ENCODE measurements at places on chromosomes 6 and 20.

- no peak for DNase-seq
Observed at GRCh38 chr6:112085286-112086065, 1.8 kb downstream of the TUBE1 start.

- no peak for DNase-seq
Observed at GRCh38 chr6:20335872-20336271, 65.8 kb upstream of the E2F3 start.

GRCh38 chr6:157537556-157537955 lies 156.6 kb downstream of the ZDHHC14 start:
- DNase-seq: no peak

DNA sequence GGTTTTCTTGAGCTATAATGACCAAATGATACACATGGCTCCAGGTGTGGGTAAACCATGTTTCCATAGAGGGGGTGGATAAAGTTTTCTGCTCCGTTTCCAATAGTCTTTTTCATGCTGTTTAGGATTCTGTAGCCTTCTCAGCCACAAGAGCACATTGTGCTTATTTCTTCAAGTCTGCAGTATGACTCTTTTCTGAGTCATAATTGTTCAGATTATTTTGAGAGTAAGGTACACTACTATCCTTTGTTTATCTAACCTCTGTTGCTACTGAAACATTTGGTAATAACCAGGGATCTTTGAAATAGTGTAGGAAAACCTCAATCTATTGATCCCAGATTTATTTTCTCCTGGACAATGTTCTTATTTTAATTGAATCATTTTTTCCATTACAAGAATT lies 247.9 kb upstream of the BMP2 start:
- DNase-seq: no peak

DNA sequence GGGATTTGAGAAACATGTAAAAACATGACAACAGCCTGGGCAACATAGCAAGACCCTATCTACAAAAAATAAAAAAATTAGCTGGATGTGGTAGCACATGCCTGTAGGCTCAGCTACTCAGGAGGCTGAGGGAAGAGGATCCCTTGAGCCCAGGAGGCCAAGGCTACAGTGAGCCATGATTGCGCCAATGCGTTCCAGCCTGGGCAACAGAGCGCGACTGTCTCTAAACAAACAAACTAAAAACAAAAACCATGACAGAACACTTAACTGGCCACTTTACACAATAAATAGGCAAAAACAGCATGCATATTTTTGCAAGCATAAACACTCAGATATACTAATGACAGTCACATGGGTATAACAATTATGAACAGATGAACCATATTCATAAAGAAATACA lies 60.0 kb downstream of the SYTL3 start:
- DNase-seq: no peak

- DNase-seq: no peak
Observed at GRCh38 chr6:25302151-25302550, 23.0 kb downstream of the CARMIL1 start.

- DNase-seq: no peak
Observed at GRCh38 chr6:7433121-7433617, 43.6 kb downstream of the RIOK1 start.

DNA sequence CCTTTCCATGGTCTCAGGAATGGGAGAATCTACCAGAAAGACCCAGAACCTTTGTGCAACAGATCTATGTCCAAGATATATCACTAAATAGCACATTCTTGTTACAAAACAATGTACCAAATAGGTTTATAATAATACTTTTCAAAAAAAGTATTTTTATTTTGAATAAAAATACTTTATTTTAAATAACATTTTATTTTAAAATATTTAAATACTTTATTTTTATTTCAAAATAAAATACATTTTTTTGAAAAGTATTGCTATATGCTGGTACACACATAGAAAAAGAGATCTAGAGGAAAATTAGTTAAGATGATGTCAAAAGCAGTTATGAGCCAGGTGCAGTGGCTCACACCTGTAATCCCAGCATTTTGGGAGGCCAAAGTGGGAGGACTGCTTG lies 16.8 kb upstream of the RALY start:
- no peak for DNase-seq

GRCh38 chr6:131756039-131756438 lies 45.2 kb upstream of the CTAGE9 start:
- no peak for DNase-seq

- DNase-seq: no peak
Observed at GRCh38 chr6:168615837-168616236, 174.9 kb downstream of the SMOC2 start.

DNA sequence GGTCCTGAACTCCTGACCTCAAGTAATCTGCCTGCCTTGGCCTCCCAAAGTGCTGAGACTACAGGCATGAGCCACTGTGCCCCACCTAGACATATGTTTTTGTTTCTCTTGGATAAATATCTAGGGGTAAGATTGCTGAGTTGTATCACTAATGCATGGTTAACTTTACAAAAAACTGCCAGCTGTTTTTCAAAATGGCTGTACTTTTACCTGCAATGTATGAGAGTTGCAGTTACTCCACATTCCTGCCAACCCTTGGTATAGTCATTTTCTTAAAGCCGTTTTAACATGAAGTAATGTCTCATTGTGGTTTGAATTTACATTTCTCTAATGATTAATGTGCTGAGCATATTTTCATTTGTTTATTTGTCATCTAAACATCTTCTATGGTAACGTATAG lies 289.7 kb downstream of the UTRN start:
- no peak for DNase-seq

DNA sequence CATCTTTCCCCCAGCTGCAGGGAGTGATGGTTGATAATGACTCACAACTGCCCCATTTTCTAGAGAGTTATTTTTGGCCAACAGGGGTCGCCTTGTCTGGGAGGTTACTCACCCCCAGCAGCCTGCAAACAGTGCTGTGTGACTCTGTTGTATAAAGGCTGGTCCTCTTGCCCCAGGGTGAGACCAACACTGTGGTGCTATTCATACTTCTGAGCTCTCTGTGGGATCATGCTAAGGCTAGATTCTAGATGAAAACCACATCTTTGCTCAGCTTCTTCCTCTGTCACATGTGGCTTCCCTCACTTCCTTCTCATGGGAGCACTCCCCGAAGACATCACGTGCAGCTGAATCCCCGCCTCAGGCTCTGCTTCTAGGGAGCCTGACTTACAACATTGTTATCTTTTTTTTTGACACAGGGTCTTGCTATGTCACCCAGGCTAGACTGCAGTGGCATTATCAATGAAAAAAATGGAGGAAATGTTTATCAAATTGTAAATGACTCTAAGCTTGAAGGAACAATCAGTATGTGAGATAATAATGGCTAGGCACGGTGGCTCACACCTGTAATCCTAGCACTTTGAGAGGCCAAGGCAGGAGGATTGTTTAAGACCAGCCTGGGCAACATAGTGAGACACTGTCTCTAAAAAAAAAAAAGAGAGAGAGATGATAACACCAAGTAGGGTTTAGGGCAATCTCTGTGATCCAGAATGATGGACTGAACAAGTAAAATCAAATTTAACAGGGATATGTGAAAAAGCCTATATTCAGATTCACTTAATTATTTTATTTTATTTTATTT lies 55.7 kb upstream of the SLC23A2 start:
- DNase-seq: peak; percentile 53

DNA sequence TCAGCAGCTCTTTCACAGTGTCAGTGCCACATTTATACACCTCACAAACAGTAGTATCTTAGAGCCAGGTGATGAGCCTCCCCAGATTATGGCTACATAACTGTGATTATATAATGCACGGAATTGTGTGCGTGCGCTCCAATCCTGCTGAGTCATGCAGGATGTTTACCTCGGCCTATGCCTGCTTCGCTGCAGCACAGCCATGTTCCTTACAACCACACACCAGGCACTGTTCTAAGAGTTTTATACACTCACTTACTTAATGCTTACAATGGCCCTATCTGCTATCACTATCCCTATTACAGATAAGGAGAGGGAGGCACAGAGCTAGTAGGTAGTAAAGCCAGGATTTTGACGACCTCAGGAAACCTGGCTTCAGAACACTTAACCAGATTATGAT lies 7.3 kb downstream of the ZKSCAN3 start:
- no peak for DNase-seq

DNA sequence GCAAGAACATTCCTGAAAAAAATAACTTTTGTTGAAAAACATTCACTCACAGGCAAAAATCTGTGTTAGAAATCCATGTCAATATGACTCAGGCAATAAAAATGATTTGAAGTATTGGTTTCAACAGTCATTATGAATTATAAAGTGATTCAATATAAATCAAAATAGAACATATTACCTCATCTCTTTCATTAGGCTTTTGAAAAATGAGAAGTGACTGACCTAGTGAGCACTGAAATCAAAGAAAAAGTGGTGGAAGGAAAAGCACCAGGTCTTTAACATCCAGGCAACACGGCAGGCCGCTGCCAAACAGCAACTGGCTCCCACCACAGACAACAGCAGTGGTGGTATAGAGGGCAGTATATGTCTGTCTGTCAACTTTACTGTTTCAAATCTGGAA lies 68.9 kb downstream of the MAN1A1 start:
- DNase-seq: no peak

DNA sequence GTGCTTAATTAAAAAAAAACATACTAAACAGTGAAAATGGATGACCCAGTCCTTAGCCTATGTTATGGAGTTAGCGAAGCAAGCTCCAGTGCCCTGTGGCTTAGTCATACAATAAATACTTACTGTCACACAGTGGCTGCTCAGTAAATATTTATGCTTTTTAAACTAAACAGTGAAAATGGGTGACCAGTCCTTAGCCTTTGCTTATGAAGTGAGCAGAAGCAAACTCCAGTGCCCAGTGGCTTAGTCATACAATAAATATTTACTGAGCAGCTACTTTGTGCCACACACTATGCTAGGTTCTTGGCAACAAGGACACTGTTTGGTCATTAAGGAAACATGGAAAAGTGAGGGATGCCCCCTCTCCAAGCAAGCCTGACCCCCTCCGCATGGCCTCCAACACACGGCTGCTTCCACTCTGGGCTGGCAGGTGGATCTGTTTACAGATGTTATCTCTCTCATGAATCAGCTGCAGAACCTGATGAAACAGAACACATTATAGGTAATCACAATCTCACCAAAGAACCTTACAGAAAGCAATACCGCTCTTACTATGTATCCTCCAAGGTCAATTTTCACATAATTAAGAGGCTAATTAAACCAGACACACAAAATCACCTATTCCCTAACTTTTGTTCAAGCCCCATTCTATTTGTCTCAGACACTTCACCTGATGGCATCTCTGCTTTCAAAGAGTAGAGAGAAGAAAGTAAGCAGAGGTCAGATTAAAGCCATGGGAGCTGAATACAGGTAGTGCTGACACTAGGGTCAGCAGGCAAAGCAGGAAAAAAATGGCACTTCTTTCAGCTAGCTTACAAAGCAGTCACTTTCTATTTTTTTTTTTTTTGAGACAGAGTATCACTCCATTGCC lies 27.3 kb downstream of the CDK5RAP1 start:
- no peak for DNase-seq

DNA sequence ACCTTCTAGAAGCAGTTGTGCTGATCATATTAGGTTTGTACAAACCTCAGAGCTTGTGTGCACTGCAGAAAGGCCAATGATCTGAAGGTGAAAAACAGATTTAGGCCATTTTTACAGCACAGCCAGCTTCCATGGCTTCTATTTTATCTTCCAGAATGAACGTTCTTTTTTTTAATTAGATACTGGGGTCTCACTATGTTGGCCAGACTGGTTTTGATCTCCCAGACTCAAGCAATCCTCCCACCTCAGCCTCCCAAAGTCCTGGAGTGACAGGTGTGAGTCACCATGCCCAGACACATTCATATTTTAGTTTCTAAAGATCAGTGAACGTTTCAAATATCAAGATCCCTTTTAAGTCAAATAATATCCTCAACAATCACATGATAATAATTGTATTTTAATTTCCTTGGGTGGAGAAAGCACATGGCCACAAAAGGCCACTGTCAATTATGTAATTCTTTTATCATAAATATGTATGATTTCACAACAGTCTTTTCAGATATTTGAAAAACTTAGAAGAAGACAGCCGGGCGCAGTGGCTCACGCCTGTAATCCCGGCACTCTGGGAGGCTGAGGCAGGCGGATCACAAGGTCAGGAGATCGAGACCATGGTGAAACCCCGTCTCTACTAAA lies 326.7 kb upstream of the JARID2 start:
- no peak for DNase-seq

- no peak for DNase-seq
Observed at GRCh38 chr6:97059473-97059872, 134.9 kb downstream of the KLHL32 start.

DNA sequence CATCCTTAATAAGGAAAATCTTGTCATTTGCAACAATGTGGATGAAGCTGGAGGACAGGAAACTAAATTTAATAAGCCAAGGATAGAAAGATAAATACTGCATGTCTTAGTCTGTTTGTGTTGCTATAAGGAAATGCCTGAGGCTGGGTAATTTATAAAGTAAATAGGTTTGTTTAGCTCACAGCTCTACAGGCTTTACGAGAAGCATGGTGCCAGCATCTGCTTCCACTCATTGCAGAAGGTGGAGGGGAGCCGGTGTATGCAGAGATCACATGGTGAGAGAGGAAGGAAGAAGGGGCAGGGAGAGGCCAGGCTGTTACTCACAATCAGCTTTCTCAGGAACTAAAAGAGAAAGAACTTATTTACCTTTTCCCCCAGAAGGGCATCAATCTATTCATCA lies 118.9 kb upstream of the SMLR1 start:
- DNase-seq: no peak

- DNase-seq: no peak
Observed at GRCh38 chr6:80440496-80441115, 334.1 kb downstream of the BCKDHB start.

DNA sequence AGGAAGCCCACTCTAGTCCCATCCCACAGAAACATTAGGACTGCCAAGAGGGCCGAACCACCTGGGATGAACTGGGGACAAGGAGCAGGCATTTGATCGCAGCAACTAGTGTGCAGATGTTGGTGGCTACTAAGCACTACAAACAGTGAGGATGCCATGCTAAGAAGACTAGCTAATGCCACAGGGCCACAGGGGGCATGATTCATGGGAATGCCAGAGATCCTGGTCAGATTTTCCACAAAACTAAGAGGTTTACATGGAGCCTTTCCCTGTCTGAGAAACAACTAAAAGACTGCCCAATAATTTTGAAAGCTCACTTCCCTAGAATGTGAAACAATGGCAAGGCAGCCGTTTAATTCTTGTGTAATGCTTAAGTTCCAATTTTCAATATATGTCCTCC lies 375.9 kb upstream of the PTCHD4 start:
- no peak for DNase-seq

- no peak for DNase-seq
Observed at GRCh38 chr20:34249291-34249690, 8.1 kb downstream of the ASIP start.

- DNase-seq: no peak
Observed at GRCh38 chr20:31841928-31842327, 3.5 kb downstream of the FOXS1 start.

GRCh38 chr20:24530131-24530680 lies 60.8 kb downstream of the SYNDIG1 start:
- no peak for DNase-seq
